ENCODE measurements at places on chromosomes 3 and 15.

DNA sequence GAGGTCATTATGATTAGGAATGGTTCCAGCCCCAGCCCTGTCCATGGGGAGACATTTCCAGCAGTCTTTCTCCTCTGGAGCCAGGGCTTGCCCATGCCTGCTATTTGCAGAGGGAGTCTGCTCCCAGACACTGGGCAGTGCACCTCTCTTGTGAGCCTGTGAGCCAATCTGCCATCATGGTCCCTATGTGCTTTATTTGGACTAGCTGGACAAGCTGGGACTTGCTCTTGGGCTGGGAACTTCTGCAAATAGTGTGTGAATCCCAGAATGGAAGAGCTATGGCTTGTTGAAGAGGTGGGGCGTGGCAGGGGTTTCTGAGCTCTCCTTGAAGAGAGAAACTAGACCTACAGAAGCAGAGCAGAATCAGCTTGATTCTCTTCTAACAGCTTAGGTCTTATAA lies 53.7 kb upstream of the KY start:
- no peak for DNase-seq

GRCh38 chr3:61371123-61371522 lies 119.9 kb upstream of the FHIT start:
- no peak for DNase-seq

- no peak for DNase-seq
Measured at GRCh38 chr15:92165001-92165346, 228.7 kb upstream of the ST8SIA2 start.

GRCh38 chr3:174102866-174103265 lies 705.3 kb downstream of the NLGN1 start:
- no peak for DNase-seq

- no peak for DNase-seq
Measured at GRCh38 chr3:124383051-124383450, 347.2 kb upstream of the UMPS start.

DNA sequence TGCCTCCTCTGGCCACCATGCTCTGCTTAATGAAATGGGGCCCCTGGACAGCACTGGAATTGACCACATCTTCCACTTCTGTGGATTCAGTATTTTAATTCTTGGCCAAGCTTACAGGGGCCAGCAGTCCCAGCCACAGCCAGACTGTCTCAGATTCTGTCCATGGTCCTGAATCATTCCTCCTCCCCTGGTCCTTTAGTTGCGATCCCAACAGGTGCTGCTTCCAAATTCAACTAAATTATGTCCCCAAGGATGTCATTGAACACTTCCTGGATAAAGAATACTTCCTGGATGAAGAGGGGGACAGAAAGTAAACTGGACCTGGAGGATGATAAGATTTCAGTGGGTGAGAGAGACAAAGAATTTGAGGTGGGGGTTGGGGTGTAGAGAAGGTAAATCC lies 111.1 kb upstream of the FOXB1 start:
- no peak for DNase-seq

DNA sequence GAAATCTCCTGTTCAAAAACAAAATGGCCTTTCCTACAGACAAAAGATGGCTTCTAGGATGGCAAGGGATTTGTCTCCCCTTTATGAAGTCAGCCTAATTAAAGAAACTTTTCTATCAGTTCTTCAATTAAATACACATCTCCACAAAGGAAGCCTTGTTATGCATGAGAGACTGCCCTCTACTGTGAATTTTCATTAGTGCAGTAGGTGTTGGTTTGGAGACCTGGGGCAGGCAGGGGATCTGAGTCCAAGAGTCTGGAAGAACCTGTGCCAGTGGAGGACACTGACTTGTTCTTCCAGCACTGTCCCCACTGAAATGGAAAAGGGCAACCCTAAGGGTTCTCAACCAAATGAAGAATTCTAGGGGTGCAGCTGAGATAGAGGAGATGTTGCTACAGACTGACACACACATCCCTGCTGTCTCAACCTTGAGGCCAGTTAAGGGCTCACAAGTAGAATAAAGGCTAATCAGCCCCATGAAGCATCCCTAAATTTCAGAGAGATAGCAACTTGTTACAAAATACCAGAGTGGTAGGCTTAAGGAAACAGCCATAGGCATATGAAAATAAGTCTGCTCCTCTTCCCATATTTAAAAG lies 174.0 kb upstream of the PRICKLE2 start:
- DNase-seq: peak; percentile 3

GRCh38 chr3:81985996-81986723 lies 224.7 kb upstream of the GBE1 start:
- DNase-seq: no peak

- DNase-seq: no peak
Measured at GRCh38 chr3:148178503-148178902, 519.2 kb upstream of the AGTR1 start.

DNA sequence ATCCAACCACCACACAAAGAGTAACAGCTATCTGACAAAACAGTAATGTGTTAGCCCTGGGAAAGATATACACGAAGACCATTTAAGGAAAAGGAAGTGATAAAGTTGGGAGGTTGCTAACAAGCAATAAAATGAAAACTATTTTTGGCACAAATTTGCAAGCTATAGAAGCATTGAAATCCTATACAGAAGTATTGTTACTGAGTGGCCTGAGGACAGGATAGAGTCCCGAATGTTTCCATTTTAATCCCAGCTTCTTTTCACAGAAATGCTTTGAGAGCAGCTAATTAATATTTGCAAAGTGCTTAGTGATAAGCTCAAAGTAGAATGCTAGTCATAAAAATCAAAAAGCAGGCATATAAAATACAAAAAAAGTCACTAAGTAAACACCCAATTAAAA lies 51.5 kb downstream of the RAD18 start:
- DNase-seq: no peak

DNA sequence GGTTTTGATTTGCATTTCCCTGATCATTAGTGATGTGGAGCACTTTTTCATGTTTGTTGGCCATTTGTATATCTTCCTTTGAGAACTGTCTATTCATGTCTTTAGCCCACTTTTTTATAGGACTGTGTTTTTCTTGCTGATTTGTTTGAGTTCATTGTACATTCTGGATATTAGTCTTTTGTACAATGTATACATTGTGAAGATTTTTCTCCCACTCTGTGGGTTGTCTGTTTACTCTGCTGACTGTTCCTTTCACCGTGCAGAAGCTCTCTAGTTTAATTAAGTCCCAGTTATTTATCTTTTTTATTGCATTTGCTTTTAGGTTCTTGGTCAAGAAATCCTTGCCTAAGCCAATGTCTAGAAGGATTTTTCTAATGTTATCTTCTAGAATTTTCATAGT lies 91.1 kb upstream of the ATP11B start:
- no peak for DNase-seq

- DNase-seq: no peak
Measured at GRCh38 chr3:123054109-123054778, 12.6 kb upstream of the PDIA5 start.

GRCh38 chr15:31869686-31870307 lies 160.5 kb upstream of the CHRNA7 start:
- DNase-seq: peak; percentile 32

- no peak for DNase-seq
Measured at GRCh38 chr3:74119221-74119620, 494.5 kb upstream of the PDZRN3 start.

DNA sequence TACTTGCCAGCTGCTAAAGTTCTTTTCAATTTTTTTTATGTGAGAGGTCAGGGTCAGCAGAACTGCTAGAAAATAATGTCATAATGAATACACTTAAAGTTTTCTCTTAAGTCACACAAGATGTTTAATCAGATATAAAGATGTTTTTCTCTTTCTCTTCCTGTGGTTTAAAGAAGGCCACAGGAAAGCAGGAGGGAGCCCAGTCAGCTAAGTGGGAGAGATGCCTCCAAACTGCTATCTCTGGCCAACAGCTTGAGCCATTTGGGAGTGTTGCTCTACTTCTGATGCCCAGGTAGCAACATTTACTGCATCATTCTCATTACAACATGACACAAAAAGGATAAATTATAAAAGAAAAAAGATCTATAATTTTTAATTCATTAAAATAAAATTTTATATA lies 45.7 kb upstream of the NLGN1 start:
- no peak for DNase-seq

DNA sequence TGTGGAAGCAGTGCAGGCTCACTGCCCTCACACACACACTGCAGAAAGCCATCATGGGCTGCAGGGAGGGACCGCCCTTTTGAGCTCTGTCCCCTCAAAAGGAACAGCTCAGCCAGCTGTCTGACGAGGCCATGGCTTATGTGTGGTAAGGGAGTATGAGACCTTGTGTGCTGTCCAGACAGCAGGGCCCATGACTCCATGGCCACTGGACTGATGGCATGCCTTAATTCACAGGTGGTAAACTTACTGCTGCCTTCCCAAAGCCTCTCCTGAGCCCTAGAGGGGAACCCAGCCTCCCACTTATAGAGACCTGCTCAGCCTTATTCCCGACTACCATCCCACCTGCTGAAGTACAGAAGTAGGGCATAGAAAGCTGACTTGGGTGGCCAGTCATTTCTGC lies 5.6 kb downstream of the FAM240A start:
- DNase-seq: no peak

DNA sequence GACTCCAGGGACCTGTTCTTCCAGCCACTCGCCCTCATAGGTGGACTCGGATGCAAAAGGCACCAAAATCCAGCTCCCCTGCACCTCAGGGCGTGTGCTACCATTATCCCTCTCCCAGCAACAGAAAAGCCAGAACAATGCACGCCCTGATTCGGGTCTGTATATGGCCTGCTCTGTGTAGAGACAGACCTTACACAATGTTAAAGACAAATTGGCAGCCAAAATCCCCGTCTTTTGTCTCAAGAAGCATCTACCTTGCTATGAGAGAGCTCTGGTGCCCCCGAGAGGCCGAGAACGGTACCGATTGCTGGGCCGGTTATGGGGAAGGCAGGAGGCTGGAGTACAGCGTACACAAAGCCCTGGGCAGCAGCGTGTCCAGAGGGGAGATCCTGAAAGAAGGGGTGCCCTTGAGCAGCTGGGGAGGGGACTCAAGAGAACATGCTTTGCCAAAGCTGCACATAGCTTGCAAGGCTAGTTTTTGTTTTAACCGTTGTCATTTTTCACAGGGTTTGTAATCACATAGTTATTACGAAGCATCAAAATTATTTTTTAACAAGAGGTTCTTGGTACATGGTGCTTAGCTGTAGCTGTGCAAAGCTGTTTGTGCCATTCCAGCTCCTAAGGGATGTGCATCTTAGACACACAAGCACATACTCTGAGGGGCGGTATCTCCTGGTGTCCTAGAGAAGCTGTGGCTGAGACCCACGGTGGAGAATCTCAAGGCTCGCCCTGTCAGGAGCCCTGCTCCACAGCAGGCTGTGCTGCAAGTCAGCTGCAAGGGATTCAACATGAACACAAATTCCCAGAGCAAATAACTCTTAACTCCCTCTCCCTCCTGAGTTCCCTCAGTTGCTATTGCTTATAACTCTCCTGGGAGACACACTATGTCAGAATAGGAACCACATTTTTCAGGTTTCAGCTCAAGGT lies 461.5 kb upstream of the PPP2R3A start:
- DNase-seq: peak; percentile 69

GRCh38 chr15:69602921-69603320 lies 150.3 kb downstream of the RPLP1 start:
- no peak for DNase-seq

DNA sequence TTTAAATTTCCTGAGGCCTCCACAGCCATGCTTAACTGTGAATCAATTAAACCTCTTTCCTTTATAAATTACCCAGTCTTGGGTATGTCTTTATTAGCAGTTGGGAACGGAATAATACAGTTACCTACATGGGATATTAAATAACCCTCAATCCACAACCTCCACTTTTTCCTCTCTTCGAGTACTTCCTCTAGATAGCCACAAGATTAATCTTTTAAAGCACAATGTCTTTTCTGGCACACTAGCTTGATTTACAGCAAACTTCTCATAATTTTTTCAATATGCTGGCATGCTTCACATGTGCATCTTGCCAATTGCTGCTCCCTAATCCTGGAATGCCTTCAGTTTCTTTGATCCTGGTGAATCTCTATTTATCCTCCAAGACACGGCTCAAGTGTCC lies 92.2 kb downstream of the P2RY1 start:
- no peak for DNase-seq

- DNase-seq: no peak
Measured at GRCh38 chr3:141680620-141681389, 57.3 kb upstream of the RNF7 start.

GRCh38 chr3:124627501-124627908 lies 102.7 kb upstream of the UMPS start:
- DNase-seq: no peak

DNA sequence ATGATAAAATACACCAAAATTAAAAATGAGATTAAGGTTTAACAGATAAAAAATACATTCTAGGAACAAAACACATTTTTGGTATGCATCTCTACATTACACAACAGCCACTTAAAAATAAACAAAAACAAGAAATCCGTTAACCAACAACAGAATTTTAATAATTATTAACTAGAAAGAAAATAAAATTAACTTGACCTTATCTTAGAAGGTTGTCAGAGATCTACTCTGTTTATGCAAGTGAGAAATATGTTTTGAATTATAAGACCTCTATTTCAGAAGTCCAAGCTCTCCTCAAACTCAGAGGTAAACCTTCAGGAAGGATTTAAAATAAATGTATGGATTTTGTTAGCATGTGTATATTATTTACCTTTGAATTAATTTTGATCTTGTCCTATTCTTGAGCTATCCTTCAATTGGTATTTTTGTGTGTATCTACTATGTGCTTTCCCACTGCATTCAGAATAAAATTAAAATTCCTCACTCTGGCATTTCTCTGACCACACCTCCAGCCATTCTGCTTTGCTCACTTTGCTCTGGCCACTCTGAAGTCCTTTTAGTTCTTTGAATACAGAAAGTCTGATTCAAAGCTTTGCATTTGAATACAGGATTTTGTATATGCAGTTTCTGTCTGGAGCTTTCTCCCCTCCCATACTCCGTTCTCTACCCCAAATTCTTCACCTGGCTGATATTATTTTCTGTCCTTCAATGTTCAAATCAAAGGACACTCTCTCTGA lies 352.0 kb downstream of the ZBTB20 start:
- no peak for DNase-seq

GRCh38 chr3:42067326-42067725 lies 23.8 kb upstream of the TRAK1 start:
- no peak for DNase-seq

DNA sequence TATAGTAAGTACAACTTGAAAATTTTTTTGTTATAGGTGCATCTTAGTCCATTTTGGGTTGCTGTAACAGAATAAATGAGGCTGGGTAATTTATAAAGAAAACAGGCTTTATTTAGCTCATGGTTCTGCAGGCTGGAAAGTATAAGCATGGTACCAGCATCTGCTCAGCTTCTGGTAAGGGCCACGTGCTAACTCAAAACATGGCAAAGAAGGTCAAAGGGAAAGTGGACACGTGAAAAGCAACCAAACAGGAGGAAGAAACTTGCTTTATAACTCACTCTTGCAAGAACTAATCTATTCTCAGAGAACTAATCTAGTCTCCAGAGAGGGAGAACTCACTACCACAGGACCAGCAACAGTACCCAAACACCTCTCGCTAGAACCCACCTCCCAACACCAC lies 9.1 kb downstream of the HDGFL3 start:
- no peak for DNase-seq

DNA sequence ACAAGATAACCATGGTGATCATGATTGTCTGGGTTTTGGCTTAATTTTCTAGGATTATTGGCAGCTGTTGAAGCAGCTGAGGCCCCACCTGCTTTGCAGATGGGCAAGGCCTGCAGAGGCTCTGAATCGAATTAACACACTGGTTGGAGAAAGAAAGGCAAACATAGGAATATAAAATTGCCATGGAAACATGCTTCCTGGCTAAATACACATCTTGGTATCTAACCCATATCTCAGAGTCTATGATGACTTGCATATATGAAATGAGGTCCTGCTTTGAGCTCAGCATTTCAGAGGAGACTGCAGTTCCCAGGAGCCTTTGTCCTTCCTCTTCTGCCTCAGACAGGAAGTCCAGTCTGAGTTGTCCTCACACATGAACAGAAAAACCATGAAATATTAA lies 24.3 kb upstream of the SV2B start:
- no peak for DNase-seq

Measured in caudate nucleus (tissue), 63 donors.